H54 (cell line): ENCODE measurements at places on chromosomes 16 and 17.

- DNase-seq, result no peak
Measured at GRCh38 chr17:34252444-34253138, 2.5 kb upstream of the CCL2 start.

- DNase-seq, result no peak
Measured at GRCh38 chr16:4426021-4426684, 485 bp downstream of the DNAJA3 start.

DNA sequence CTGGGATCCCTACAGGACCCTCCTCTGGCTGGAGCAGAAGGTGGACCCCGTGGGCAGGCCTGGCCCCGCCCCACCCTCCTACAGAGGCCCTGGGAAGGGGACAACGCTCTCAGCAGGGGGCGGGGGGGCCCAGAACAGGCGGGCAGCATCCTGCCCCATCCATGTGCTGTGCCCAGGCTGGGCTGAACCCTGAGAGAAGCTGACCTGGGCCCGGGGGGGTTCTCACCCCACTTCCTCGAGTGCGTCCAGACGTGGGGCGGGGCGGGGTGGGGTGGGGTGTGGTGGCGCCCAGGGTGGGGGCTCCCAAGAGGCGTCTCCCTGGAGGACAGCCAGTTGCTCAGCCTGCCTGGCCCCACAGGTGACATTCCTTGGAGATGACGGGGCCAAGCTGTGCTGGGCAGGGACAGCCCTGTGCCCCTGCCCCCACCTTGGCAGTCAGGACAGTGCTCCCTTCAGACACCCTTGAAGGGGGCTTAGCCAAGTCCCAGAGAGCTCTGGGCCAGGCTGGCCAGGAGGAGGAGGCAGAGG, 390 bp upstream of the UNC13D start:
- peak; percentile 90 for DNase-seq

DNA sequence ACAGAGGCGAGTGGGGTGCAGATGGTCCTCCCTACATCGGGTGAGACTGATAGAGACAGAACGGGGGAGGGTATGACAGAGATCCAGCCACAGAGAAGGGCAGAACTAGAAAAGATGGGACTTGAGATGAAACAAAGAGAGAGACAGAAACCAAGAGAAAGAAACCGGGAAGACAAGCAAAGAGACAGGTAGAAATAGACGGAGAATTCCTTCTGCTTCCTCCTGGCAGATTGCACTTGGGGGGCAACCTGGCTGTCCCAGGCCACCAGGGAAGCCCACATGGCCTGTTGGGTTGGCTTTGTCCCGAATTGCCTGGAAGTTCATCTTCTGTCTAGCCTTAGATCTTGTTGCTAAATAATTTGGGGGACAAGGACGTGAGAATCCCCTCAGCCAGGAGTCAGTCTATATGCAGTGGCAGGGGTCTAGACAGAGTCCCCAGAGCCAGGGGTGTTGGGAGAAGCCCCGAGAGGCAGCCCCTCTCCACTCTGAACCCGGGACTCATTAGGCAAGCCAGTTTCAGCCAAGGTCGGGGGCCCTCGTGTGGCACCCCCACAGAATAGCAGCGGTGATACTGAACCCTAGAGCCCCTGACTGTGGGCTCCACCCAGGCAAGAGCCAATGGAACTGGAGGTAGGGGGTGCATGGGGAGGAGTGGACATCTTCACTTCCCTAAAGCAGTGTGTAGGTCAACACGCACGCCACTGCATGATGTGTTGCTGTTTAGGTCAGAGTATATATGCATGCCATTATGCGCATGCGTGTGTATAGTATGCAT, 627 bp upstream of the TSPOAP1 start:
- DNase-seq, result no peak

DNA sequence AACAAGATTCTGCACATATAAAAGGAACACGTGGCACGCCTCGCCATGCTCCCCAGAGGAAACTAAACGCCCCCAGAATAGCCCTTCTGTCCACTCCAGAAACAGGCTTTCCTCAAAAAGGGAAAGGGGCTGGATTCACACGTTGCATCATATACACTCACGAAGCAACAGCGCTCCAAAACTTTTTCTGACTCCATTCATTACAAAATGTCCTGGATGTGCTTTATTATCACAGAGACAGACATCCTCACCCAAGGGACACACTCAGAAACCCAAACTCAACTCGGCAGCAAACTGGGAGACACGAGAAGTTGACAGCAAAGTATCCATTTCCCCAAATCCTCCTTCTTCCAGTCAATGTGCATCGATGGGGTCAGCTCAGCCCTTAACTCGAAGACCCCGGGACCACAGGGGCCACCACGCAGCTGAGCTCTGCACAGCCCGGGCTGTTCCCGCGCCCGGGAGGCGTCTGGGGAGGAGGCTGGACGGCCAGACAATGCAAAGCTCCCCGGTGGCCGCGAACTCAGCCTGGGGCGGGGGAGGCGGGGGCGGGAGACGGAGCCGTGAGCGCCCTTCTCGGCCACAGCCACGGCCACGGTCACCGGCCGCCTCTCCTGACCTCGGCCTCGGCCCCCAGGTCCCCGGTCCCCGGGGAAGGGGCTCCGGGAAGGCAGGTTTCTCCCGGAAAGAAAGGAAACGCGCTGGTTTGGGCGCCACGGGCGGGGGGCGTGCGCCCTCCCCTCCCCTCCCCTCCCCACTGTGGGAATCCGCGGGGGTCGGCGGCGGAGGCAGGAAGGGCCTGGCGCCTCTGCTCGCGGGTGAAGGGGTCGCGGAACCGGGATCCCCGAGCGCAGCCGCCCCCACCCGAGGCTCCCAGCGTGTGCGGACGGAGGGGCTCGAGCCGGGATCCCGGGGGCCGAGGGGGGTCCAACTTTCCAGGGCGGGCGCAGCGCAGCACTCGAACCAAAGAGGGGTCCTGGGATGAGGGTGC, 1.2 kb downstream of the NXN start:
- DNase-seq, result no peak

DNA sequence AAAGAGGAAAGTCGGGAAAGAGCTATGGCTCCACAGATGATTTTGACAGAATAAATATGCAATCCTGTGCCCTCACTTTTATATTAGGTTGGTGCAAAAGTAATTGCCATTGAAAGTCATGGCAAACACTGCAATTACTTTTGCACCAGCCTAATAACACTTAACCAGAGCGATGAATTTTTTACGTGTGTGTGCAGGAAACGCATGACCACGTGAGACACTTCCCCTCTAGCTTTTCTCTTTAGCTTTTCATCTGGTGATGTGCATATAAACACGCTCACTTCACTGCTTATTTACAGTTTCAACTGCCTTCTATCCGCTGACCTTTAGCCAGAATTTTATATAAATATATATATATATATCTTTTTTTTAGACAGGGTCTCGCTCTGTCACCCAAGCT, 216.3 kb upstream of the PSMD7 start:
- no peak for DNase-seq

- no peak for DNase-seq
Measured at GRCh38 chr16:81810894-81811538, 31.9 kb downstream of the PLCG2 start.

GRCh38 chr17:6592173-6592572, 35.8 kb upstream of the PITPNM3 start:
- no peak for DNase-seq

DNA sequence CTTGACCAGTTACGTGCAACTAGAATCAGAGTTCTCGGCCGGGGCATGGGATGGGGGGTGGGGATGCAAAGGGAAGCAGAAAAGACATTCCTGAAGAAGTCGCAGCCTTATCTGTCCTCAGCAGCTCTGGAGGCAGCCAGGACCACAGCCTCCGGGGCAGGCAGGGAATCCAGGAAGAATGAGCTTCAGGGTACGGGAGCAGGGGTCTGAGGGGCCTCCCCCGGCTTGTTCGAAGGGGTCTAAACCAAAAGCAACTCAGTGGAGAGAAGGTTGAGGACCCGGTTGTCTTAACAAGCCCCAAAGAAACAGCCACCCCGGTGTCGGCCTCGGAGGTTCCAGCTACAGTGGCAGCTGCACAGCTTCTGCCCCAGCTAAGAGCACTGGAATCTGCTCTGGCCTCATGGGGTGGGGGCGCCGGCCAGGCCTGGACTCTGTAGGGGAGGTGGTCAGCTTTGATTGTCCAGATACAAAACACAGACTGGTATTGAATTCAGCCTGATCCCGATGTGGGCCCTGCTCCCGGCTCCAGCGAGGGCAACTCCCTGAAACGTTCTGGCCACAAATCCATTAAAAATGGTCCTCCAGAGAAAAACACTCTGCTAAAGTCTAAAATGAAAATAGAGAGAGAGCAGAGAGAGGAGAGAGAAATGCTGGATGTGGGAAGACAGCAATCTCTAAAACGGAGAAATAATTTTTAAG, 7.7 kb downstream of the HOXB4 start:
- DNase-seq, result no peak

DNA sequence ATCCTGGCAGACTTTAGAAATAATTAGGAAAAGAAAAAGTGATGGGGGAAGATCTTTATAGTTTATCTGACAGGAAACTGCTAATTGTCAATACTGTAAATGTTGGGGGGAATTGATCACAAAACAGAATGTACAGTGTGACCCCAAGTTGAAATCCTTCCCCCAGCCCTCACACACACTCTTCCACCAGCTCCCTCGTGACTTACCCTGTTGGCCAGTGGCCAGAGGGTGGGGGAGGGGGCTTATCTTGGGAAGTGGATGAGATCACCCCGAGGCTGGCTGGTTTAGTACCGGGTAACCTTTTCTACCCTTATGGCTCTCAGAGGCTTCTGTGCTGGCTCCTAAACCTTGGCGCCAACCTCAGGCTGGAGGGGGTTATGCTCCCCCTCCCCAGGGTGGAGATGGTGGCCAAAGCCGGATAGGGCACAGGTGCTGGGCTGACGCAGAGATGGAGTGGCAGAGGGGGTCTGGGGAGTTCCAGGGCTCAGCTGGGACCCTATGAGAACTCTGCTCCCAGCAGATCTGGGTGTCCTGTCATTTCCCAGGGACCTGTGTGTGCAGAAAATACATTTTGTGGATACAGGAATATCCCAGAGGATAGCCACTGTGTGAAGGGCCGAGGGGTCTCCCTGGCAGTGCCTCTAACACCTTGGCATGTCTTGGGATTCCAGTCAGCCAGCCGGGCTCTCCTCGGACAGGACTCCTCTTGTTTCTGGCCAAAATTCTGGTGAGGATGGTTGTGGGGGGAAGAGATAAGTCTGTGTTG, 18.6 kb downstream of the CDH16 start:
- peak; percentile 77 for DNase-seq

DNA sequence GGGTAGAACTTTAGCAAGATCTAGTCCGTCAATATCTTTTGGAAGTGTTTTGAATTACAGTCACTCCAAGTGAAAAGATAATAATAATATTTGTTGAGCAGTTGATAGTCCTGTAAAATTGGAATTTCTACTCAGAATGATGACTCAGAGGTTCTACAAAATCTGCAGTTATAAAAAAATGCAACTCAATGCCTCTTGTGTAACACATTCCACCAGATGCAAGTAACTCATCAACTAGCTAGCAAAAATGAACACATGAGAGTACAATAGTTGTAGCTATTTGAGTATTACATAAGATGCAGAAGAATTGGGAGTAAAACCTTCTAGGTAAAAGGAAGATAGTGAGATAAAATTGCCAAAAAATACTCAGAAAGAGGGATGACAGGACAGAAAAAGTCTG, 177.2 kb downstream of the CDH8 start:
- DNase-seq, result no peak

GRCh38 chr16:9929836-9930235, 252.4 kb downstream of the GRIN2A start:
- DNase-seq, result no peak

GRCh38 chr16:3938843-3939624, 58.5 kb upstream of the CREBBP start:
- peak; percentile 72 for DNase-seq

- no peak for DNase-seq
Measured at GRCh38 chr17:77635176-77635575, 323.3 kb upstream of the TNRC6C start.

DNA sequence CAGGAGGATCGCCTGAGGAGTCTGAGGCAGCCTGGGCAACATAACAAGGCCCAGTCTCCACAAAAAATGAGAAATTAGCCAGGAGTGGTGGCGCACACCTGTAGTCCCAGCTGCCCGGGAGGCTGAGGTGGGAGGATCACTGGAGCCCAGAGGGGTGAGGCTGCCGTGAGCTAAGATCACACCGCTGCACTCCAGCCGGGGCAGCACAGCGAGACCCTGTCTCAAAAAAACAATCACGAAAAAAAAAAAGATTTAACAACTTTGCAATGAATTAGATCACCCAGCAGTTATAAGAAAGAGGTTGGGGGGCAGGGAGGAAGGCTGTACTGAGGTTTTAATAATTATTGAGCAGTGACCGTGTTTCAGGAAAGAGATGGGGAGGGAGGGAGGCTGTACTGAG, 49.4 kb downstream of the RPH3AL start:
- DNase-seq, result no peak

GRCh38 chr17:40097087-40097486, 3.3 kb downstream of the NR1D1 start:
- DNase-seq, result no peak

GRCh38 chr16:30992276-30992780, 7.3 kb downstream of the HSD3B7 start:
- no peak for DNase-seq

- no peak for DNase-seq
Measured at GRCh38 chr17:55681342-55681700, 41.3 kb downstream of the TMEM100 start.

GRCh38 chr16:62010186-62010585, 26.1 kb downstream of the CDH8 start:
- DNase-seq, result no peak

DNA sequence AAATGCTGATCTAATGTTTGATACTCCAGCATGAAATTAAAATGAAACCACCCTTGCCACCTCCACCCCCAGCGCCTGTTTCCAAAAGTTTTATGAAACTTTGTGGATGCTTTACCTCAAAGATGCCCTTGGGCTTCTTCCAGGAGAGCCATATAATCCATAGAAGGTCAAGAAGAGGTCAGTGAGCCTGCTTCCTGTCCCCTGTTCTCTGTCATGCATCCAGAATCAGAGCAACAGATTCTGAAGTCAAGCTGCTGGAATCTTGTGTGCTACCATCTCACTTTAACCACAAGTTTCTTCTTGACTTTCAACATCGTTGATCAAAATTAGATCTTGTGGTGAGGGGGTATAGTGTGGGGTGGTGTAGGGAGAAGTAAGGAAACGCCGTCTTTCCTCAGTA, 8.6 kb downstream of the GOSR2 start:
- no peak for DNase-seq

DNA sequence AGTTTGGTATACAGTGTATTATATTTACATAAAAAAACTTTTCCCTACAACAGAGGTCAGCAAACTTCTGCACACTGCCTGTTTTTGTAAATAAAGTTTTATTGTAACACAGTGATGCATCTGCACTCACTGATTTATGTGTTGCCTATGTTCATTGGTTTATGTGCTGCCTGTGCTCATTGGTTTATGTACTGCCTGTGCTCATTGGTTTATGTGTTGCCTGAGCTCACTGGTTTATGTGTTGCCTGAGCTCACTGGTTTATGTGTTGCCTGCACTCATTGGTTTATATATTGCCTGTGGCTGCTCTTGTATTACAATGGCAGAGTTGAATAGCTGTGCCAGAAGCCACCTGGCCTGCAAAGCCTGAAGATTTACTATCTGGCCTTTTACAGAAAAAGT, 81.6 kb downstream of the MYH11 start:
- DNase-seq, result peak; percentile 19

- no peak for DNase-seq
Measured at GRCh38 chr16:3857189-3858043, 23.1 kb downstream of the CREBBP start.
